Natural killer cell (primary cell): ENCODE measurements at places on chromosomes 11 and 22. TPM values are rescaled to one million over a fixed set of nuclear protein-coding genes. Genes with fewer than 3 reads are reported as not detected.

DNA sequence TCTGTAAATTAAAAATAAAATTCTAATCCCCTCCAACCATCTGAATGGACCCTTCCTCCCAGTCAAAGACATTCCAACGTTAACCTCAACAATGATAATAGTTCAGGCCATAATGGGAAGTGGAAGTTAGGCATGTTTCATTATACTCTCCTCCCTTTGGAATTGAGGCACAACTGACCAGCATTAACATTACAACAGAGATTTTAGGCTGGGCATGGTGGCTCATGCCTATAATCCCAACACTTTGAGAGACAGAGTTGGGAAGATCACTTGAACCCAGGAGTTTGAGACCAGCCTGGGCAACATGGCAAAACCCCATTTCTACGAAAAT, 2.4 kb upstream of the CTSF start:
- no peak overlapping the region for H3K4me3 ChIP-seq
- no peak for DNase-seq
- no peak overlapping the region for H3K27ac ChIP-seq
- H3K36me3 ChIP-seq = no peaks in the 10 kb centered on the region

RFPL1 gene
- not detected for total RNA-seq

GRCh38 chr11:105937738-105938137, 84.3 kb downstream of the MSANTD4 start:
- H3K27ac ChIP-seq = no peak overlapping the region
- DNase-seq = no peak
- no peaks in the 10 kb centered on the region for H3K36me3 ChIP-seq
- no peaks in the 10 kb centered on the region for H3K4me1 ChIP-seq
- H3K4me3 ChIP-seq = no peak overlapping the region

- H3K27ac ChIP-seq = no peak overlapping the region
- no peaks in the 10 kb centered on the region for H3K27me3 ChIP-seq
- no peak overlapping the region for H3K4me3 ChIP-seq
- no peak for DNase-seq
- no peaks in the 10 kb centered on the region for H3K4me1 ChIP-seq
These were observed 203.1 kb downstream of the TENM4 start for GRCh38 chr11:79237703-79238102.

DNA sequence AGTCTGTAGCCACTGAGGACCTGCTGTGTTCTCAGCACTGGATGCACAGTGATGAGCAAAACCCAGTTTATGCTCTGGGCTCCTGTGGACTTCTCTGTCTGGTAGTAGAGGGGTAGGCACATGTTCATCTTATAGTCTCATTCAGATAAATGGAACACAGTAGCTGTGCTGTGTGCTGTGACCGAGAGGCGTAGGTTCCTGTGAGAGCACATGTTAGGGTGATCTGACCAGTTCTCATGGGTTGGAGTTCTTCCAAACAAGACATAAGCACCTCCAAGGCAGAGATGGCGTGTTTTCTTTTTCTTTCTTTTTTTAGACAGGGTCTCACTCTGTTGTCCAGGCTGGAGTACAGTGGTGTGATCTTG, 154.8 kb upstream of the RASSF10 start:
- no peak overlapping the region for H3K4me3 ChIP-seq
- no peaks in the 10 kb centered on the region for H3K36me3 ChIP-seq
- no peak for DNase-seq
- H3K27me3 ChIP-seq = peaks cover 2% of the 10 kb centered on the region

CCDC81 gene
- 0.64 TPM for total RNA-seq

- no peaks in the 10 kb centered on the region for H3K36me3 ChIP-seq
- no peaks in the 10 kb centered on the region for H3K27me3 ChIP-seq
- no peaks in the 10 kb centered on the region for H3K4me1 ChIP-seq
- DNase-seq = no peak
These were observed 29.1 kb upstream of the AQP11 start for GRCh38 chr11:77560605-77561004.

- H3K4me3 ChIP-seq = no peak overlapping the region
- no peaks in the 10 kb centered on the region for H3K27me3 ChIP-seq
- no peak for DNase-seq
- no peak overlapping the region for H3K27ac ChIP-seq
- no peaks in the 10 kb centered on the region for H3K36me3 ChIP-seq
These were observed 830 bp downstream of the C11orf97 start for GRCh38 chr11:94513091-94513490.

FADD gene
- total RNA-seq = 9.2 TPM

DNA sequence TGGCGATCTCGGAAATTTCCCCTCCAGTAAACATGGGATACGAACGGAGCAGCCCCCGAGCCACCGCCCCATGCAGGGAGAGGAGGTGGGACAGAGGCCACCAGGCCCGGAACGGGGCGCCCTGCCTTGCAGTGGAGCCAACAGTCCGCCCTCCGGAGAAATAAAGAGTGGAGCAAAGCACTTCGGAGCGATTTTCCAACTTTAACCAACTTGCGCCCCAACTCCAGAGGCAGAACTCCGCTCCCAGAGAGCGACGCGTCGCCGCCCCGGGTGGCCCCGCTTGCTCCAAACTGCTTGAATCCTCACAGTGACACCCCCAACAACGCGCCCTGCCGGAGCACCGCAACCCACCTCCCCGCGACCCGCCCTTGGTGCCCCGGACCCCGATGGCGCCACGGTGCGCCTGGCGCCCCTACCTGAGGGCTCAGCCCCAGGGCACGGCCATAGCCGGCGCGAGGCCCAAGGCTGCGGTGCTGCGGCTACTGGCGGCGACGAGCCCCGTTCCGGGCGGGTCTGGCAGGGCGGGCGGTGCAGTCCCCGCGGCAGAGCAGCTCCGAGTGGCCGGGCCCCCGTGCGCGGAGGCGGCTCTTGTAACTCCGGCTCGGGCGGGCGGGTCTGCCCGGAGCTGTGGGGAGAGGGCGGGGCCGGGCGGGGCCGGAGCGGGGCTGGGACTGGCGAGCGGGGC, at the start of gene AHNAK:
TSS of gene AHNAK (minus strand) at position 563 of the 685 bp plus-strand sequence. CDS start 10,708 bp downstream, outside the sequence.
- peak within 1 kb of the TSS; percentile 95 for H3K4me3 ChIP-seq
- H3K36me3 ChIP-seq = no peaks in the 10 kb centered on the region
- peak within 1 kb of the TSS; percentile 94 for H3K27ac ChIP-seq
- peaks cover 60% of the 10 kb centered on the region for H3K4me1 ChIP-seq

DNA sequence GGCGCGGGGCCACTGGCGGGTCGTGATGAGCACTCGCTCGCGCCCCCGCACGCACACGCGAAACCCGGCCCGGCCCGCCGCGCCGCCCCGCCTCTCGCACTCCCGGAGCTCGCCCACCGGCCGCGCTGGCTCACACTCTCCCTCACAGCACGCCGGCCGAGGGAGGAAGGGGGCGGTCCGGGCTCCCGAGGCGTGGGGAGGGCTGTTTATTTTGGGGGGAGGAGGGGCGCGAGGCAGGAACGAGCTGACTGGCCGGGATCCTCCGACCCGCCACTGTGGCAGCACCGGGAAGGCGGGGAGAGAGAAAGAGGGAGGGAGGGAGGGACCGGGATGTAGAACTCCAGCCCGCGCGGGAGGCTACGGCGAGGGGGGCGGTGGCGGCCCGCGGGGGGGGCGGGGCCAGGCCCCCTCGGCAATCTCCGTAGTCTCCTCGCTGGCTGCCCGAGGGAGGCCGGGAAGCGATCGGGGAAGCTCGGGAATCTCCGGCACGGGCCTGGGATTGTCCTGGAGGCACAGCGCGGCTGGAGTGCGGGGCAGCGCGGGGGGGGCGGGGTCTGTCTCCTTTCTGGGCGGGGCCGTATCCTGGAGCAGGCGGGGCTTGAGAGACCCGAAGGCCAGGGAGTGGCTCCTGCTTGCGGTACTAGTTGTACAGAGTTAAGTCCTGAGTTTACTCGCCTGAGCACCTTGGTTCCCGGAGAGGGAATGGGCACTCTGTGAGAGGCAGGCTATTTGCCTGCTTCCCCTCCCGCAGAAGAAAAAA, at the start of gene RBFOX2:
TSS of gene RBFOX2 (minus strand) at position 179 of the 760 bp plus-strand sequence. CDS start 399 bp downstream, outside the sequence.
- no peaks in the 10 kb centered on the region for H3K36me3 ChIP-seq
- peak within 1 kb of the TSS; percentile 35 for H3K4me3 ChIP-seq
- DNase-seq = peak; percentile 69
- H3K27ac ChIP-seq = no peak within 1 kb of the TSS
- H3K27me3 ChIP-seq = peaks cover 5% of the 10 kb centered on the region

DNA sequence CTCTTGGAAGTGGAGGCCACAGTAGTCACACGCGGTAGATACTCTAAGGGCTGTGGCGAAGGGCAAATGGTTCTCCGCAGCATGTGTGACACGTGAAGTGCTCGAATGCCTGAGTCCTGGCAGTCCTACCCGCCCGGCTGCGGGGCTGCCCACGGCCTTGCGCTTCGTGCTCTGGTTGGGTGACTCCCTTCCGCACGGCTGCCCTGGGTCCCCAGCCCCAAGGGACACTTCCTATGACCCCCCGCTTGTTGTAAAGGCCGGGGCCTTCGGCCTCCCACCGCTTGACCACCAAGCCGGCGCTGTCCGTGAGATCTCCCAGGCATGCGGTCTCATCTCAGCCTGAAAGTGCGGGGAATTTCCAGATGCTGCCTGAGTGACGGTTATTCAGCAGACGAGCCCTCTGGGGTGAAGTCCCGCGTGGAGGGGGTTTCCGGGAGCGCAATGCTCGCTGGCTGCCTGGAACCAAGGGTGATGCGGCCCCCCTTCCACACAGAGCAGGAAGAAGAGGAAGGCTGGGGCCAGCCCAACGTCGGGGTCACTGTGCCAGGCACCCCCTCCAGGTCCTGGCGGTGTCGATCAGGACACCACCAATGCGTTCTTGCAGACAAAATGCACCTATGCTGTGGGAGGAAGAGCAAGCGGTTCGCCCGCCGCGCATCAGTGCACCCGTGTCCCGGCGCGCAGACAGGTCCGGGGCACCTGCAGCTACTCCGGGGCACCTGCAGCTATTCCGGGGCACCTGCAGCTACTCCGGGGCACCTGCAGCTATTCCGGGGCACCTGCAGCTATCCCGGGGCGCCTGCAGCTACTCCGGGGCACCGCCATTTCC, 171.2 kb downstream of the OPCML start:
- no peak overlapping the region for H3K4me3 ChIP-seq
- no peaks in the 10 kb centered on the region for H3K4me1 ChIP-seq
- DNase-seq = no peak

GRCh38 chr22:17213976-17214375, 5.3 kb downstream of the ADA2 start:
- no peak for DNase-seq
- peaks cover 33% of the 10 kb centered on the region for H3K4me1 ChIP-seq
- H3K4me3 ChIP-seq = no peak overlapping the region
- no peaks in the 10 kb centered on the region for H3K27me3 ChIP-seq

- no peaks in the 10 kb centered on the region for H3K4me1 ChIP-seq
- no peak for DNase-seq
- H3K27ac ChIP-seq = no peak overlapping the region
- H3K27me3 ChIP-seq = peaks cover 29% of the 10 kb centered on the region
These were observed 20.1 kb upstream of the BDNF start for GRCh38 chr11:27720277-27720830.

DNA sequence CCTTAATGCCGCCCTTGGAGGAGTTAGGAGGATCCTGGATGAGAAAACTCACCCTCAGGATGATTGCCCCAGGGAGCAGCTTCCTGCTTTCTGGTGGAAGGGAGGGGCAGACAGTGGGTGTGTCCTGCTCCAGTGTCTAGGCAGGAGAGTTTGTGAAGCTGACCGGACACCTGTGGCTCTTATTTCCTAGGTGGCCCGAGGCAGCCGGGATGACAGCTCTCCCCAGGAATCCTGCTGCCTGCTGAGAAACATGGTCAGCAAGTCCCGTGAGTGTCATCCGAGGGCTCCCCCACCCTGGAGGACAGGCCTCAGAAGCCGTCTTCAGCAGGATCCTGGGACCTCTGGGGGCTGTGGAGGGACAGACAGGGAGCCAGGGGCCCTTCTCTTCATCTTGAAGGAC, 50.4 kb downstream of the ST3GAL4 start:
- peaks cover 21% of the 10 kb centered on the region for H3K36me3 ChIP-seq
- no peak overlapping the region for H3K4me3 ChIP-seq
- no peaks in the 10 kb centered on the region for H3K27me3 ChIP-seq

- no peaks in the 10 kb centered on the region for H3K27me3 ChIP-seq
- peak; percentile 39 for DNase-seq
- H3K4me3 ChIP-seq = no peak overlapping the region
- H3K27ac ChIP-seq = no peak overlapping the region
- H3K4me1 ChIP-seq = no peaks in the 10 kb centered on the region
- no peaks in the 10 kb centered on the region for H3K36me3 ChIP-seq
These were observed 24.5 kb upstream of the RAG2 start for GRCh38 chr11:36622431-36623136.

DNA sequence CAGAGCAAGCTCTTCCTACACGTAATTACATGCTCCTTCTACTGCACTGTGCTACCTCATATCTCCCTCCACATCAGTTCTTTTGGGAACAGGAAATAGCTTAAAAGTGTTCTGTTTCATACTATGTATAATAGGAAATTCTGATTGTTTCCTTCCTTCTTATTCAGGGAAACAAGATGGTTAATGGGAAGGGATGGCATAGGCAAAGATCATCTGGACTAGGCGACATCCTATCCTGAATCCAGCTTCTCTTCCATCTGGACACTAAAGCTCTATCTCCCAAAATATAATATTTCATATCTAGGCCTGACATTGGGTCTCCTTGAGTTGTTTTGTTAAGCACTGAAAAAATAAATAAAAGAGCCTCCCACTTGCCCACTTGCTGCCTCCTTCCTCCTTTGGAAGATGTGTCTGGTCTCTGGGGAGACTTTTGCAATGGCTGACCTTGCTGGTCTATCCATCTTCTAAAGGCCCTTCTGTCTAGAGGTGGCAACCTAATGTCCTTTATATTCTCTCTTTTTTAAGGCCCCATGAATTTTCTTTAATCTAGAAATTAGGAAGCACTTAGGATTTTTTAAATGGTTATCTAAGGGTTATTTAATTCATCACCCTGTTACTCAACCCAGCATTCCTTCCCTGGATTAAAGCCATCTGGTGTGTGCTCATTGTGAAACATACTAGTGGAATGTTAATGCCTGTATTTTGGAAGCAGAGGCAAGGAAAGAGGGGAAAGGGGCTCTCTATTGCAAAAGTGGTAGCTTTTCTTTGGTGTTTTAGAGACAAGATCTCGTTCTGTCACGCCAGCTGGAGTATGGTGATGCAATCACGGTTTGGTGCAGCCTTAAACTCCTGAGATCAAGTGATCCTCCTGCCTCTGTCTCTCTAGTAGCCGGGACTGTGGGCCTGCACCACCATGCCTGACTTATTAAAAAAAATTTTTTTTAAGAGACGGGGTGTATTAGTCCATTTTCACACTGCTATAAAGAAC, 20.6 kb downstream of the CLMP start:
- no peak for DNase-seq
- no peaks in the 10 kb centered on the region for H3K4me1 ChIP-seq
- H3K27me3 ChIP-seq = no peaks in the 10 kb centered on the region
- H3K4me3 ChIP-seq = no peak overlapping the region
- no peaks in the 10 kb centered on the region for H3K36me3 ChIP-seq

GRCh38 chr11:119087123-119087522, 2.4 kb downstream of the HMBS start:
- no peak overlapping the region for H3K27ac ChIP-seq
- no peaks in the 10 kb centered on the region for H3K36me3 ChIP-seq
- DNase-seq = no peak
- H3K27me3 ChIP-seq = no peaks in the 10 kb centered on the region
- peaks cover 27% of the 10 kb centered on the region for H3K4me1 ChIP-seq
- H3K4me3 ChIP-seq = no peak overlapping the region

GRCh38 chr11:130533113-130533798, 84.8 kb downstream of the ADAMTS15 start:
- DNase-seq = no peak
- H3K27ac ChIP-seq = no peak overlapping the region
- H3K27me3 ChIP-seq = no peaks in the 10 kb centered on the region
- no peak overlapping the region for H3K4me3 ChIP-seq

GRCh38 chr22:31530823-31531195, 34.5 kb downstream of the SFI1 start:
- no peak overlapping the region for H3K4me3 ChIP-seq
- no peak overlapping the region for H3K27ac ChIP-seq
- peaks cover 8% of the 10 kb centered on the region for H3K36me3 ChIP-seq
- no peak for DNase-seq

C11orf86 gene
- not detected for total RNA-seq

CARD16 gene
- 54.7 TPM for total RNA-seq
